Amygdala (tissue), 56 donors: ENCODE measurements at places on chromosomes 5 and 9.
A peak's percentile ranks its signal among the peaks of the same experiment; 100 is the strongest.

DNA sequence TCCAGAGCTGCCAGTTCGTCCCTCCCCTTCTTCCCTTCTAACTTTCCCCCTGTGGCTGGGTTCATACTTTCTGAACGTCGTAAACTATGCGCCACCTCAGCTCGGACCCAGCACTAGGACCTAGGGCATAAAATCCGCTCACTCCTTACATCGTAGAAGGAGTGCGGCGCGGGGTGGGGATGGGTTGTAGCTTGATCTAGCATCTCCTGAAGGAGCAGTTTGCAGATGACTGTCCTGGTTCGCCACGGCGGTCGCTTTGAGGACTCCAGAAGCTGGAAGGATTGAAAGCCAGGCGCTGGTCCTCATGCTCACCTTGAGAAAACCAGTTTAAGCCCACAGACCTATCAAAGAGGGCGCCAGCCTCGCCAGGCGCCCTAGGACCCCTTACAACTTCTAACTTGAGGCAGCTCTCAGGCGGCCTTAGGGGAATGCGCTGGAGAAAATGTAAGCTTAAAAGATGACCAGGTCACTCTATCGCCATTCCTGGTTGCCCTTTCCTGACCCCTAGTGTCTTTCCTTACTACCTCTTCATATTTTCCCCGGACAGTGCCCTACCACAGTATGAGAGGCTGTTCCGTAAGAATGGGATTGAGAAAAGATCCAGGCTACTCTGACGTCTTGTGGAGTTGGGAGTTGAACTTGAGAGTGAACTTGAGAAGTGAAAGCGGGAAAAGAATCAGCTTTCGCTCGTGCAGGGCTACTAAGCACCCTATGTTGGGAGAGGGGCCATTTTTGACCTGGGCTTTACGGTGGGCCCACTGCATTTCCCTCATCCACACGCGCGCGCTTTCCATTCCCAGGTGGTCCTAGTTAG lies 2.8 kb downstream of the RORB start:
- DNase-seq, result no peak

- no peak for DNase-seq
These were observed 17.4 kb downstream of the GPX3 start for GRCh38 chr5:151037561-151038411.

- DNase-seq, result no peak
These were observed 80.2 kb downstream of the DOCK2 start for GRCh38 chr5:169717288-169717687.

- no peak for DNase-seq
These were observed 20.5 kb upstream of the MRNIP start for GRCh38 chr5:179879003-179879689.

GRCh38 chr9:2640570-2640969 lies 19.0 kb downstream of the VLDLR start:
- no peak for DNase-seq

DNA sequence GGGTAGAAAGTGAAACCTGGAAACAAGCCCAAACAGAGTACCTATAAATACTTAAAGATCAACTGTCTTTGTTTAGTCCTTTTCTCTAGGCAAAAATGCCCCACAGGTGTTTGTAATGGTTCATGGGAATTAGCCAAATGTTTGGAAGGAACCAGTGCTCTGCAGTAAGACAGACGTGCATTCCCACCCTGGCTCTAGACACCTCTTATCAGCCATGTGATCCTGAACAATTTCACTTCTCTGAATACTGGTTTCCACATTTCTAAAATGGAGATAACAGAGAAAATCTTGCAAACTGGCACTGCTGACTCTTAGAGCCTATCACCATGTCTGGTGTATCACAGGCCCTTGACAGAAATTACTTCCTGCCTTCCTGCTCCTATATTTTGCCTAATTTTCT lies 30.0 kb downstream of the GLIS3 start:
- no peak for DNase-seq

DNA sequence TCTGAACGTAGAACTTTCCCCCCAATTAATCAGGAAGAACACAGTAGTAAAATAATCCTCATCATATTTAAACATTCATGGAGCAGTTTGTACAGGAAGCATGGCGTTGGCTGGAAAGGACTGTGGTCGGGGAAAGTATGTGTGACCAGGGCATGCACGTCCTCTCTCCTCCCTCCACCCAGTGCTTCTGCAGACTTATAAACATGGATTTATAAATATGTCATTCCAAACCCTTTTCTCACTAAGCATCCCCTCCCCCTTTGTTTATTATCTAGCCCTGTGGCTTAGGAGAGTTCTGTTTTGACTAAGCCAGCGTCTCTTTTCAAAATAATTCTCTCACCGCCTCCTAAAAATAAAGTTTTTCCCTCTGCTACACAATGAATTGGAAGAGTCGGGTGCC lies 70.4 kb upstream of the DAP start:
- no peak for DNase-seq

DNA sequence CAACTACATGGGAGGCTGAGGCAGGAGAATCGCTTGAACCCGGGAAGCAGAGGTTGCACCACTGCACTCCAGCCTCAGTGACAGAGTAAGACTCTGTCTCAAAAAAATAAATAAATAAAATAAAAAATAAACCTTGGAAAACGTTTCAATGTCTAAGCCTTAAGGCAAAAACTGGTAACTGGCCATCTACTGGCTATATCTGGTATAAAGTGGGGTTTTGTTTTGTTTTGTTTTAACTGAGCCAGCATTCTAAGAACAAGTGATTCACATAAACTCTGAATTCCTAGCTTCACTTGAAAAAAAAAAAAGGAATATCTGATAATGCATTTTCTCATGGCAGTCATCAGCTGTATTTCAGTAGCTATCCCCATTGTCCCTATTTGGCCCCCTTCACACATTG lies 126.1 kb upstream of the EFNA5 start:
- no peak for DNase-seq

- no peak for DNase-seq
These were observed 31.8 kb downstream of the AK8 start for GRCh38 chr9:132846109-132846917.

DNA sequence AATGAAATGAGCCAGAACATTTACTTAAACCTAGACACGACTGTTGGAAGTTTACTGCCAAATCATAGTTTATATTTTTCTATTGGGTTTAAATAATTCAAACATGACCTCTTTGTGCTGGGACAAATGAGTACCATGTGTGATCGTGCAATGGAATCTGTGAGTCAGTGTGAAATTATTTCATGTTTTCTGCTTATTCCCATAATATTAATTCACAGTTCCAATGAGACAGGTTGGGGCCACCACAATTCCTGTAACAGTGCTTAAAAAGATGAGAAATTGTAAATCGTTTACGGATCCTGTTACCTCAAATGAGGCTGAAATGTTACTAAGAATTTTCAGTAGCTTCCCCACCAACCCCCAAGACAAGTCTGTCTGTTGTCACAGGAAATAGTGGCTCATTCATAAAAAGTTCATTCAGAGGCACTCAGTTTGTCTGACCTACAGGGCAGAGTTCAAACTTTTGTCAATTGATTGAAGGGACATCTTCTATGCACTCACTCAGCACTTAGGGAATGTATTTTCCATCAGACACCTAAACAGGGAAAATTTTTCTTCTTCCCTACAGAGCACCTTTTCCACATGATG lies 563.9 kb upstream of the ADAMTS16 start:
- no peak for DNase-seq

- no peak for DNase-seq
These were observed 417.3 kb downstream of the TLE4 start for GRCh38 chr9:79989079-79989478.

DNA sequence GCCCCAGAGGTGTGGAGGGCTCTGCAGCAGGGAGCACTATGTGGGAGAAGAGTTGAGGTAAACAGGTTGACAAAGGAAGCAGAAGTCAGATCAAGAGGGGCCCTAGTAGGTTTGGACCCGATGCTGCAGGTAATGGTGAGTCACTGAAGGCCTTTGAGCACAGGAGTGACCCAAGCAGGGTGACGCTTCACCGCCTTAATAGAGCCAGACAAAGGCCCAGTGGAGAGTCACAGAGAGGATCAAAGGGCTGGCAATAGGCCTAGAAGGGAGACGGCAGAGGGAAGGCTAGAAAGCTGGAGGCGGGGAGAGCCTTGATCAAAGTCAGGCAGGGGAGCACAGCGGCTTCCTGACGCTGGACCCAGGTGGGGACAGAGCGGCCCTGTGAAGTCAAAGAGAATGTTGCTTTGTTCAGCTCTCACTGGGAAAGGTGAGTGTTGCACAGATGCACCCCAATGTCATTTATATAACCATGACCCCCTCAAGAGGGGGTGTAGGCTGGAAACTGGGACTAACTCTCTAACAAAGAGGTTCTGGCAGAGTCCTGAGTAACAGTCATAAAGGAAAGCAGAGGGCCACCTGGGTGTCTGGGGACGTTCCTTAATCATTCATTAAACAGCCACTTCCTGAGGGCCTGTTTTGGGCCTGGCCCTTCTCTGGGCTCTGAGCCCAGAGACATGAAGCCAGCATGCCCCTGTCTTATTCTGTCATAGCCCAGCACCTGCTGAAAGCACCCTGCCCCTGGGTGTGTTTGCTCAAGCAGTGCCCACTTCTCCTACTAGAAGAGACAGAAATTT lies 9.8 kb upstream of the CPLX2 start:
- no peak for DNase-seq

- no peak for DNase-seq
These were observed 455.3 kb downstream of the RAB3C start for GRCh38 chr5:59037941-59038797.

GRCh38 chr5:157290981-157291711 lies 25.2 kb downstream of the CYFIP2 start:
- DNase-seq, result no peak

DNA sequence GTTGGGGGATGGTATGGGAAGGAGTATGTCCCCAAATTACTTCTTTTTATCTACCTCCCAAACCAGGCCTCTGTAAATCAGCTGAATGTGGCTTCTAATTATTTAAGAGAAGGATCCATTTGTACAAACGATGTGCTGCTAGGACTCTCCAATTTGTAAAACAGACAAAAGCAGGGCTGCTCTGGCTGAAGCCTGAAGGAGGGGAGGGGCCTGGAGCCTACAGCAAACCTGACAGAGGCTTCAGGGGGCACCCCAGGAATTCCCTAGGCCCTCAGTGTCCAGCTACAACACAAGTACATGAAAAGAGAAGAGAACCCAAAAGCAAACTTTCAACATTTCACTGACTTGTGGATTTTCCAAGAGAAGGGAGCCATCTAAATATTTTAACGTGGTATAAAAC lies 939.4 kb upstream of the DMAC1 start:
- no peak for DNase-seq

GRCh38 chr9:136795000-136795348 lies 1.2 kb upstream of the CCDC183 start:
- DNase-seq, result no peak

DNA sequence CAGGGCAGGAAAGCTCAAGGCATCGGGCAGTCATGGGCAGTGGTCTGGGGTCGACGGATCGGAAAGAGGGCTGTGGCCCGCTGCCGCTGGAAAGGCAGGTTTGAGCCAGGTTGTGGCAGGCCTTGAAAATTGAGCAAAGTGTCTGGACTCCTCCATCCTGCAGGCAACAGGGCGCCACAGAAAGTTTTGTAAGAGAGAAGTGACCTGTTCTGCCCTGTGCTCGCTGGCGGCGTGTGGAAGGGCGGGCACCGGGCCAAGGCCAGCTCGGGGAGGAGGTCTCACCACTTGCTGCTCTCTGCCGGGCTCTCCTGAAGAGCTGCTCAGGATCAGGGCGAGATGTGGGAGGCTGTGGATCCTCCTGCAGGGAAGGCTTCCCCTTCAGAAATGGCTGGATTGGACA lies 41.4 kb upstream of the FAT2 start:
- no peak for DNase-seq

DNA sequence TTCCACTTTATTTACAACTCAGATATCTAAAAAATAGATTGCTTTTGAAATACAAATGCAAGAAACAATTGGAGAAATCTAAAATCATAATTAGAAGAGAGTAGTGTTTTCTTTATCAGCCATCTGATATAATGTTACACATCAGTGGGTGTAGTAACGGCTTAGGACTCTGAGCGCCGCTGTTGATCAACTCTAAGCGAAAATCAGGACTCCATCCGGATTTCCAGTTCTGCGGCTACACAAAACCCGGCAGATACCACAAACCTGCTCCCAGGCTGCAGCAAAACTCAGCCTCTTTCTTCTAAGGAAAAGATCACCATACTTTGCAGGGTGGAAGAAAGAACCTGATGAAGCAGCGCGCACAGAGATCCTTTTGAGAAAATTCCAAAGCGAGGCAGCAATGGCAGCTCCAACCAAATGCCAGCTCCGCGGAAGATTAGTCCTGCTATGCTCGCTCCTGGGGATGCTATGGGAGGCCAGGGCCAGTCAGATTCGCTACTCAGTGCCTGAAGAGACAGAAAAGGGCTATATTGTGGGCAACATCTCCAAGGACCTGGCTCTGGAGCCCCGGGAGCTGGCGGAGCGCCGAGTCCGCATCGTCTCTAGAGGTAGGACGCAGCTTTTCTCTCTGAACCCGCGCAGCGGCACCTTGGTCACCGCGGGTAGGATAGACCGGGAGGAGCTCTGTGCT lies at the start of gene PCDHGA9:
Gene PCDHGA9, plus strand, starts transcription at position 226 of the 691 bp plus-strand sequence. Its CDS starts 175 bp downstream, at position 401.
- DNase-seq, result no peak

DNA sequence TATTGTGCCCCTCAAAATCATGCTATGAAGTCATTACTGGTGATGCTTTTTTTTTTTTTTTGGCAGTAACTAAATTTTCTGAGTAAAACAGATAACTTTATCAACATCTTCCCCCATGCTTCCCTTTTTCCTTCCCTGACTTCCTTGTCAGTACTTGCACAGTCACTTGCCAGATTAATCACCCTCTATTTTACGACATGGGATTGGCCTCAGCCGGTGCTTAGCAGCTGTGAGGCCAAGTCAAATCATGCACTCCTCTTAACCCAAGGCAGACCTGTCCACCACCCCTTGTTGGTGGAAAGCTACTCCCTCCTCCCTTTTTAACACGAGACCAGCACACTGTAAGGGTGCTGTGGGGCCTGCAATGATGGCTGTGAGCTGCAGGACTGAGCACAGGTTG lies 118.0 kb upstream of the OTULINL start:
- no peak for DNase-seq

GRCh38 chr9:130232899-130233586 lies 32.5 kb upstream of the HMCN2 start:
- DNase-seq, result no peak

DNA sequence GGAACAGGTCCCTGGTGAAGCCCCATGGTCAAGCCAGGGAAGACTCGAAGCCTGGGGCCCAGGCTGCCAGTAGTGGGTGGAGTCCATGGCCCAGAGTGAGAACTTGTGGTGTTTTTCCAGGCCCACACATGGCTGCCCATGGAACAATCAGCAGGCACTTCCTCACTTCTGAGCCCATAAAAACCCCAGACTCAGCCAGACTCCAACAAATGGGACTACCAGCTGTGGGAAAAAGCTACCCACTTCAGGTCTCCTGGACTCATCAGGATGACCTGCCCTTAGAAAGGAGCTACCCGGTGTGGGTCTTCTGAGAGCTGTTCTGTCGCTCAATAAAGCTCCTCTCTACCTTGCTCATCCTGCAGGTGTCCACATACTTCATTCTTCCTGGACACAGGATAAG lies 108.9 kb downstream of the ST8SIA4 start:
- no peak for DNase-seq

- no peak for DNase-seq
These were observed 80.3 kb downstream of the SLCO6A1 start for GRCh38 chr5:102418531-102418930.

GRCh38 chr5:92471861-92472260 lies 1088.7 kb upstream of the ARRDC3 start:
- no peak for DNase-seq

GRCh38 chr5:125180231-125180829 lies 433.9 kb upstream of the ZNF608 start:
- no peak for DNase-seq

GRCh38 chr5:117888688-117889087 lies 1099.7 kb downstream of the DTWD2 start:
- DNase-seq, result peak; percentile 7
